ENCODE measurements at places on chromosomes 7 and 10. TPM values are rescaled to one million over a fixed set of nuclear protein-coding genes. Genes with fewer than 3 reads are reported as not detected.

The GATAD1 gene
- 22.8 TPM for total RNA-seq

- peaks cover 20% of the 10 kb centered on the region for H3K36me3 ChIP-seq
- no peak for DNase-seq
- no peaks in the 10 kb centered on the region for H3K4me1 ChIP-seq
- no peak overlapping the region for H3K27ac ChIP-seq
- H3K27me3 ChIP-seq, result no peaks in the 10 kb centered on the region
Observed at GRCh38 chr10:118332236-118332635, 9.9 kb downstream of the FAM204A start.

DNA sequence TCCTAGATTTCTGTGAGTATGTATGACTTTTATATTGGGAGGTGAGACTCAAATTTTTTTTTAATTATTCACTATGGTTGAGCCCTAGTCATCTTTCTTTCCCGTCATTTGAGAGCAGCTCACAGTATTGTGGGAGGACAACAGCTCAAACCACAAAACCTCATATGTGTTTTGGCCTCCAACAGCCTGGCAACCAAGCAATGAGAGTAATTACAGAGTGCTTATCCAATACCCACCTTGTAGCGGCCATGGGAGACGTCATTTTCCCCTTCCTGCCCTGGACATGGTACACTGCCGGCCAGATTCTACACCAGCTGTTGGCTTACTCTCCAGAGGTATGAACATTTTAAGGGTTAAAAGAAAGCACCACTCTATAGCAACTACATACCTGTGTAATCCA is 49.1 kb downstream of the DOCK4 start:
- peaks cover 7% of the 10 kb centered on the region for H3K4me1 ChIP-seq
- no peak overlapping the region for H3K4me3 ChIP-seq
- H3K27ac ChIP-seq, result no peak overlapping the region
- no peaks in the 10 kb centered on the region for H3K36me3 ChIP-seq
- no peaks in the 10 kb centered on the region for H3K27me3 ChIP-seq

GRCh38 chr10:65470986-65471385 is 1454.8 kb upstream of the LRRTM3 start:
- no peaks in the 10 kb centered on the region for H3K27me3 ChIP-seq
- DNase-seq, result no peak
- H3K36me3 ChIP-seq, result no peaks in the 10 kb centered on the region
- no peaks in the 10 kb centered on the region for H3K4me1 ChIP-seq
- no peak overlapping the region for H3K4me3 ChIP-seq

- no peak overlapping the region for H3K4me3 ChIP-seq
- no peaks in the 10 kb centered on the region for H3K36me3 ChIP-seq
- H3K4me1 ChIP-seq, result peaks cover 3% of the 10 kb centered on the region
- no peaks in the 10 kb centered on the region for H3K27me3 ChIP-seq
Observed at GRCh38 chr10:71961831-71962230, 2.4 kb upstream of the CHST3 start.

The FBXL13 gene
- 0.70 TPM for total RNA-seq

GRCh38 chr10:6786579-6787031 is 206.5 kb upstream of the PRKCQ start:
- no peaks in the 10 kb centered on the region for H3K4me1 ChIP-seq
- no peak overlapping the region for H3K27ac ChIP-seq
- H3K27me3 ChIP-seq, result no peaks in the 10 kb centered on the region
- no peak for DNase-seq
- H3K36me3 ChIP-seq, result no peaks in the 10 kb centered on the region

GRCh38 chr10:86603256-86603655 is 51.1 kb upstream of the OPN4 start:
- H3K4me1 ChIP-seq, result peaks cover 11% of the 10 kb centered on the region
- no peak overlapping the region for H3K27ac ChIP-seq
- H3K4me3 ChIP-seq, result no peak overlapping the region
- H3K27me3 ChIP-seq, result no peaks in the 10 kb centered on the region
- no peaks in the 10 kb centered on the region for H3K36me3 ChIP-seq
- DNase-seq, result no peak

DNA sequence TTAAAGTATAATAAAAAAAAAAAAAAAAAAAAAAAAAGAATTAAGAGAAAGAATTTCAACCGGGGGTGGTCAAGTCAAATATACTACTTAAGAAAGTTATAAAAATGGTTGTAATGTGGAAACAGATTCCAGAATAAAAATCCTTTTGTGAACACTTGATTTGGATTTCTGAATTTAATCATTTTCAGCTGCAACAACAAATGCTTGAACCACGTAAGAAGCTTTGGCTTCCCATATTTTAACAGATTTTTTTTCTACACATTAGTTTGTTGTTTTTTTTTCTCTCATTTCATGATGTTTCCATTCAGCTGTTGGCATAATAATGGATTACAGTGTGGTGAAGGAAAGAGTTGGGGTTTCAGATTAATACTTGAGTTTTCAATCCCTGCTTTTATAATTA is 137.3 kb upstream of the AGR3 start:
- DNase-seq, result no peak
- H3K4me1 ChIP-seq, result peaks cover 25% of the 10 kb centered on the region
- H3K27ac ChIP-seq, result no peak overlapping the region
- no peaks in the 10 kb centered on the region for H3K27me3 ChIP-seq
- H3K36me3 ChIP-seq, result no peaks in the 10 kb centered on the region

The HTR5A gene
- not detected for total RNA-seq

The ASB10 gene
- total RNA-seq, result not detected

The DPYSL4 gene
- total RNA-seq, result 0.23 TPM

DNA sequence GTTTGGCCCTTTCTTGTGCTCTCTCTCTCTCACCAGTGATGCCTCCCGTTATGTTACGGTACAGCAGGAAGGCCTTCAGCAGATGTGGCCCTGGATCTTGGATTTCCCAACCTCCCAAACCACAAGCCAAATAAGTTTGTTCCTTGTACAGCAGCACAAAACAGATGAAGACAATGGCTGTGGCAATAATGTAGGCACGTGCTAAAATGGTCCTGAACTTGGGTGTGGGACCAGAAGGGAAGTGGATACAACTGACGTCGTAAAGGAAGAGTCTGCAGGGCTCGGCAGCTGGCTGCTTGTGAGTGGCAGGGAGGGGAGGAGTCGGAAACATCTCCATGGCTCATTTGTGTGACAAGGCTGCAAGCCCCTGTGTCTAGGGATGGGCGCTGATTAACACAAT is 26.8 kb downstream of the PROSER2 start:
- DNase-seq, result no peak
- H3K4me1 ChIP-seq, result peaks cover 8% of the 10 kb centered on the region
- H3K36me3 ChIP-seq, result peaks cover 2% of the 10 kb centered on the region
- no peak overlapping the region for H3K4me3 ChIP-seq
- H3K27me3 ChIP-seq, result no peaks in the 10 kb centered on the region
- H3K27ac ChIP-seq, result no peak overlapping the region

The RAPGEF5 gene
- total RNA-seq, result 54.8 TPM

GRCh38 chr7:129252128-129252527 is 27.3 kb downstream of the AHCYL2 start:
- DNase-seq, result no peak
- H3K36me3 ChIP-seq, result no peaks in the 10 kb centered on the region
- no peaks in the 10 kb centered on the region for H3K4me1 ChIP-seq
- H3K4me3 ChIP-seq, result no peak overlapping the region
- no peaks in the 10 kb centered on the region for H3K27me3 ChIP-seq

The LIPK gene
- total RNA-seq, result not detected

The HOXA10 gene
- total RNA-seq, result 0.70 TPM

- H3K4me3 ChIP-seq, result no peak overlapping the region
- no peaks in the 10 kb centered on the region for H3K27me3 ChIP-seq
- DNase-seq, result no peak
Observed at GRCh38 chr7:88599528-88599927, 160.0 kb upstream of the ZNF804B start.

The NET1 gene
- 38.6 TPM for total RNA-seq

The PRPS1L1 gene
- not detected for total RNA-seq

GRCh38 chr7:44965937-44966730 is 12.7 kb downstream of the MYO1G start:
- no peak overlapping the region for H3K4me3 ChIP-seq
- H3K4me1 ChIP-seq, result peaks cover 4% of the 10 kb centered on the region
- no peak for DNase-seq
- no peak overlapping the region for H3K27ac ChIP-seq
- no peaks in the 10 kb centered on the region for H3K27me3 ChIP-seq

The ORC5 gene
- 14.1 TPM for total RNA-seq

The AKR1C4 gene
- 3.2 TPM for total RNA-seq

GRCh38 chr7:6246251-6246917 is 26.0 kb downstream of the CYTH3 start:
- no peak overlapping the region for H3K4me3 ChIP-seq
- DNase-seq, result no peak
- no peak overlapping the region for H3K27ac ChIP-seq
- no peaks in the 10 kb centered on the region for H3K27me3 ChIP-seq

DNA sequence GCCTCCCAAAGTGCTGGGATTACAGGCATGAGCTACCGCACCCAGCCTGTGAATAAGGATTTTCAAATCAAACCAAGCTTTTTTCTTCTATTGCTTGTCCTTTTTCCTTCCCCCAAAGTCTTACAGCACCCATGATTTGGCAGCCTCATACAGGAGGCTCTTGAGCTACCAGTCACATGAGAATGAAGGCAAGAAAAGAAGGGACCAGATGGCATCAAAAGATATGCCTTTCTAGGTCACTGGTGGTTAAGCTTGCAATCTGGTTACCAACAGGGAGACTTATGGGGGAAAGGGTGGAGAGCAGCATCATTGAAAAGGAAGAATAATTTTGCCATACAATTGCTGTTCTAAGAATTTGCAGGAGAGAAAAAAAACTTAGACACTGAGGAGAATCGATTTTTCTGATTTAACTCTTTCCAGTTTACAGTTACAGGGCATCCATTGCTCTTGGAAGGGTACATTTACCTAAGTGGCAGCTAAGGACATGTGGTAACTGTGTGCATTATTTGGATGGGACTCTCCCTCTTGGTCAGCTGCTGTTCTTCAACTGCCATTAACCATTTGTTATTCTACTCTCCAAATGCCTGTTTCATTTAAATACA is 29.5 kb downstream of the SMNDC1 start:
- H3K27ac ChIP-seq, result no peak overlapping the region
- no peaks in the 10 kb centered on the region for H3K27me3 ChIP-seq
- H3K4me3 ChIP-seq, result no peak overlapping the region
- H3K4me1 ChIP-seq, result peaks cover 11% of the 10 kb centered on the region
- no peak for DNase-seq

GRCh38 chr7:31126976-31127375 is 74.9 kb downstream of the ADCYAP1R1 start:
- no peaks in the 10 kb centered on the region for H3K36me3 ChIP-seq
- no peak for DNase-seq
- H3K27me3 ChIP-seq, result no peaks in the 10 kb centered on the region
- H3K4me3 ChIP-seq, result no peak overlapping the region

GRCh38 chr10:111158595-111158994 is 81.8 kb downstream of the ADRA2A start:
- DNase-seq, result no peak
- no peaks in the 10 kb centered on the region for H3K4me1 ChIP-seq
- no peaks in the 10 kb centered on the region for H3K36me3 ChIP-seq
- no peak overlapping the region for H3K4me3 ChIP-seq
- H3K27me3 ChIP-seq, result no peaks in the 10 kb centered on the region

GRCh38 chr7:54546081-54546985 is 4.2 kb downstream of the VSTM2A start:
- H3K36me3 ChIP-seq, result no peaks in the 10 kb centered on the region
- peaks cover 6% of the 10 kb centered on the region for H3K4me1 ChIP-seq
- peaks cover 8% of the 10 kb centered on the region for H3K27me3 ChIP-seq
- DNase-seq, result no peak
- H3K4me3 ChIP-seq, result no peak overlapping the region

The EZH2 gene
- total RNA-seq, result 21.3 TPM

DNA sequence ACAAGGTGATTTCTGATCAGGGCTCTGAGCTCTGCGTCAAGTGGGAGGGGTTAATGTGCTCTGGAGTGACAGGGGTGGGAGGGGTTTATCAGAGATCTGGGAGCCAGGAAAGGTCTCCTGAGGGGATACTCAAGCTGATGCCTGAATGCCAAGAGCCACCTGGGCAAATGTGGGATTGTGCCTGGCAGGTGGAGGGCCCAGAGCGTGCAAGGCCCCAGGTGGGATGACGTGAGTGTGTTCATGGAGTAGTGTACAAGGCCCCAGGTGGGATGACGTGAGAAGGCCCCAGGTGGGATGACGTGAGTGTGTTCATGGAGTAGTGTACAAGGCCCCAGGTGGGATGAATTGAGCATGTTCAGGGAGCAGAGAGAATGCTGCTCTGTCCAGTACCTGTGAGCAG is 610.3 kb downstream of the PTPRN2 start:
- H3K36me3 ChIP-seq, result no peaks in the 10 kb centered on the region
- no peak overlapping the region for H3K4me3 ChIP-seq
- H3K27me3 ChIP-seq, result no peaks in the 10 kb centered on the region
- H3K27ac ChIP-seq, result no peak overlapping the region

The PSMG3 gene
- 10.3 TPM for total RNA-seq

GRCh38 chr7:14760730-14761478 is 141.6 kb downstream of the DGKB start:
- H3K4me3 ChIP-seq, result no peak overlapping the region
- H3K27me3 ChIP-seq, result no peaks in the 10 kb centered on the region
- no peak overlapping the region for H3K27ac ChIP-seq
- H3K4me1 ChIP-seq, result no peaks in the 10 kb centered on the region
- no peak for DNase-seq
- no peaks in the 10 kb centered on the region for H3K36me3 ChIP-seq

DNA sequence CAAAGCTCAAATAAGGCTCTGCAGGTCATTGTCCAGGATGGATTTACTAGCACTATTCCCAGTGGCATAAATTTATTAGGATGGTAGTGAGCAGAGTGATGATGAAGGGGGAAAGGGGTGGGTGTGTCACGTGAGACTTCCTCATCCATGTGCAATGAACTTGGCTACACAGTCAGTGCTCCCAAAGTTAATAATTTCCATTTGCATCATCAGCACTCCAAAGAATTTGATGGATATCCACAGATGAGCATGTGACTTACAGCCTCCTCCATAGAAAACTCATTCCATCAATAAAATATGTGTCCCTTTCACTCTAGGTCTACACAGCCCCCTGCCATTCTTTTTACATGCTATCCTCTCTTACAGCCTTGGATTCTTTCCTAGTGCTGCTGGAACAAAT is 142.6 kb upstream of the PLPP4 start:
- no peaks in the 10 kb centered on the region for H3K4me1 ChIP-seq

DNA sequence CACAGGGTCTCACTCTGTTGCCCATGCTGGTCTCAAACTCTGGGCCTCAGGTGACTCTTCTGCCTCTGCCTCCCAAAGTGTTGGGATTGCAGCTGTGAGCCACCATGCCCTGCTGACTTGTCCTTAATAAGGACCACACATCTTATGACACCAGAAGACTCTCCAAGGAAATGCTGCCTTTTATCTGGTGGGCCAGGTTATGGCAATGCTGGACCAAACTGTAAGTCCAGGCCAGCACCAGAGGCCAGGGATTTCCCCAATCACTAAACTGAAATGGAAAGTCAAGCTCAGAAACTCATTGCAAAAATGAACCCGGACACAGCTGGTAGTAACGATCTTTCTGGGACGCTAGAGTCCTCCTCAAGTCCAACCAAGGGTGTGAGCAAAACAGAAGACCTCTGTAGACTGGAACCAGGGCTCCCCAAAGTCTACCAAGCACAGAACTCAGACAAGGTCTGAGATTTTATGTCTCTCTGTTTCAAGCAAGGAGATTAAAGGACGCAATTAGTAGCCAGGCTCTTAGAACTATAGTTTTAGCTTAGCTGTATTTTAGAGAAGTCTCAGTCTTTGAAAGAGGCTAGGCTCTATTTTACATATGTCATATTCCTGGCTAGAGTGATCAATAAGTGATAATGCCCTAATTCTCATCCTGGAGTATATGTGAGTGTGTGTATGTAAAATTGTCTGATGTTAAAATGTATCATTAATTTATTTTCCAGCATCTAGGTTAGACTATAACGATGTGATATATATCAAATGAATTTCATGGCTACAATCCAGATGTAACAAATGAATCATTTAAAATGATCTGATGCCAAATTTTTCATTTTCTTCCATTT is 74.0 kb upstream of the ITGB1 start:
- no peak overlapping the region for H3K27ac ChIP-seq
- DNase-seq, result no peak
- H3K36me3 ChIP-seq, result no peaks in the 10 kb centered on the region
- H3K4me1 ChIP-seq, result no peaks in the 10 kb centered on the region
- H3K4me3 ChIP-seq, result no peak overlapping the region

The HGF gene
- total RNA-seq, result 18.4 TPM

All from liver (tissue), 10 donors.